WTC11 (cell line): ENCODE measurements at places on chromosomes 3 and 15.

- no peak for DNase-seq
Measured at GRCh38 chr3:141553055-141553454, 66.2 kb downstream of the RASA2 start.

DNA sequence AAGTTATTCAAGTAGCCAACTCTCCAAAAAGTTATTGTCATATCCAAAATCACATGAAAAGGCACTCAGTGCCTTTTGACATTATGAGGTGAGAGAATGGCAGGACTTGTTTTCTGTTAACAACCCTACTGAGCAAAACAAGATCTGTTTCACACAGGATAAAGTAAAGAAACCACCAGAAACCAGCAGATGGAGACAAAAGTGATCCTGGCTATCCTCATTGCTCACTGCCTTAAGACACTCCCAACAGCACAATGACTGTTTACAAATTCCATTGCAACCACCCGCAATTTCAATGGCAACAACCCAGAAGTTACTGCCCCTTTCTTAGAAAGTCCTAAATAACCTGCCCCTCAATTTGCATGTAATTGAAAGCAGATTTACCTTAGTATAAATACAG is 352.6 kb upstream of the NDN start:
- no peak for DNase-seq

GRCh38 chr3:29568355-29568754 is 287.5 kb downstream of the RBMS3 start:
- no peak for DNase-seq

DNA sequence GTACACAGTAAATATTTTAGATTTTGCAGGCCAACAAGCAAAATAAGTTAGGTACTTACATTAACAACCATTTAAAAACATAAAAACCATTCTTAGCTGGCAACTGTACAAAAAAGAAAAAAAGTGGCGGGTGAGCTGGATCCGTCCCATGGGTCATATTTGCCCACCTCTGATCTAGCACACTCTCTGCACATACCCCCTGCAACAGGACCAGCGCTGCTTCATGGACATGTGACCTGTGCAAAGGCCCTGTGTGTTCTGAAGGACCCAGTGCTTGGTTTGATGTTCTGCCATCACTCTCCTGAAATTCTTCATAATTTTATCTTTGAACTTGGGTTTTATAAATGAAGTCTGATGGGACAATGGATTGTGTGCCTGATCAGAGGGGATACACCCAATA is 72.5 kb upstream of the ACAN start:
- no peak for DNase-seq

GRCh38 chr15:36601497-36601932 is 22.1 kb downstream of the CDIN1 start:
- DNase-seq = no peak
